A549 treated with ZK216348 at 1 μM for 4 hours (cell line): ENCODE measurements at places on chromosomes 5 and 9. TPM values are rescaled to one million over a fixed set of nuclear protein-coding genes. Genes with fewer than 3 reads are reported as not detected.

The HTR4 gene
- not detected in 5 replicates for total RNA-seq

The IER5L gene
- total RNA-seq, result 21.5 to 65.8 TPM (median 62.4 TPM) in 5 replicates

The CDKN2A gene
- total RNA-seq, result 0.23 to 0.38 TPM in 2 of 5 replicates, not detected in the others

The ANKRD20A1 gene
- total RNA-seq, result 0.60 to 1.8 TPM (median 1.3 TPM) in 5 replicates

The DDX4 gene
- total RNA-seq, result not detected in 5 replicates

The GLRA1 gene
- total RNA-seq, result not detected in 5 replicates

The FAM221B gene
- not detected in 5 replicates for total RNA-seq

The CCDC192 gene
- not detected in 5 replicates for total RNA-seq

The RIGI gene
- 2.8 to 4.7 TPM (median 3.5 TPM) in 5 replicates for total RNA-seq

The SLC9A3 gene
- total RNA-seq, result 1.4 to 2.5 TPM (median 2.3 TPM) in 5 replicates

The TAF1L gene
- 0.02 TPM in 1 of 5 replicates, not detected in the others for total RNA-seq

The RIMOC1 gene
- 6.0 to 13.1 TPM (median 10.0 TPM) in 5 replicates for total RNA-seq

The MUSK gene
- not detected in 5 replicates for total RNA-seq
